K562 (cell line): ENCODE measurements at places on chromosomes 16 and 17. TPM values are rescaled to one million over a fixed set of nuclear protein-coding genes. Genes with fewer than 3 reads are reported as not detected.

The GLG1 gene
- 32.9 and 36.0 TPM in 2 replicates for total RNA-seq

GRCh38 chr17:21089933-21090901 lies 36.5 kb upstream of the DHRS7B start:
- no peaks in the 10 kb centered on the region for H3K27me3 ChIP-seq
- no peak overlapping the region for H3K27ac ChIP-seq
- H3K4me3 ChIP-seq, result no peak overlapping the region

The GJC1 gene
- total RNA-seq, result 0.33 and 0.58 TPM in 2 replicates

DNA sequence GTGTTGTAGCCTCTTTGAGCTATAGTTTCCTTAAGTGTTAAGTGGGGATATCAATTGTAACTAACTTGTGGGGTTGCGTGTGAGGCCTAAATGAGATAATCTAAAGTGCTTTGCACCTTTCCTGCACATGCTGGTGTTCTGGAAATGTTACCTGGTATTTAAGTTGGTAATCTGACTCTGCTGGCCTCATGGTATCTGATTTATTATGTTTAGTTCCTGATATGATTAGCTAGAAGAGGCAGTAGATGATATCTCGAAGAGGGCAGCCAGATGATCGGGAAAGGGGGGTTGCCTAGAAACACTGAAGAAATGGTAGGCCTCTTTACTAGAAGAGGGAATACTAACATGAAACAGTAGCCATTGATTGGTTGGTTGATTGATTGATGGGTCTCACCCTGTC lies 65.4 kb upstream of the CLEC18A start:
- no peaks in the 10 kb centered on the region for H3K4me1 ChIP-seq
- no peaks in the 10 kb centered on the region for H3K27me3 ChIP-seq
- H3K27ac ChIP-seq, result no peak overlapping the region
- H3K4me3 ChIP-seq, result no peak overlapping the region

DNA sequence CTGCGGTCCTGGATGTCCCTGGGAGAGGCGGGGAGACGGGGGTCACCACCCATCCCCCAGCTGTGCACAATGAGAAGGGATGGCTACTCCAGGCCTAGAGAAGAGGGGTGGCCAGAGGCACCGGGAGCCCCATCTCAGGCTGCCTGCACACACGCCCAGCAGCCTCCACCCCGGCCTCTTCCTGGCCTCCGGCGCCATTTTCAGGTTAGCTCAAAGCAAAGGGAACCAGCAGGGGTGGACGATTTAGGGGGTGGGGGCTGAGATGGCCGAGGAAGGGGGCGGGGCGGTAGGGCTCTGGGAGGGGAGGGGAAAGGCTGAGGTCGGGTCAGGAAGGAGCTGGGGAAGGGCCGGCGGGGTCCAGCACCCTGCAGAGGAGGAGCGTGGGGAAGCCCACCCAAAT lies 42.8 kb downstream of the SRCIN1 start:
- no peak overlapping the region for H3K27ac ChIP-seq
- peaks cover 18% of the 10 kb centered on the region for H3K4me1 ChIP-seq
- peaks cover 19% of the 10 kb centered on the region; the same call in 2 of the 3 replicates for H3K27me3 ChIP-seq
- H3K36me3 ChIP-seq, result no peaks in the 10 kb centered on the region

The MT1E gene
- 0.47 and 0.74 TPM in 2 replicates for total RNA-seq

DNA sequence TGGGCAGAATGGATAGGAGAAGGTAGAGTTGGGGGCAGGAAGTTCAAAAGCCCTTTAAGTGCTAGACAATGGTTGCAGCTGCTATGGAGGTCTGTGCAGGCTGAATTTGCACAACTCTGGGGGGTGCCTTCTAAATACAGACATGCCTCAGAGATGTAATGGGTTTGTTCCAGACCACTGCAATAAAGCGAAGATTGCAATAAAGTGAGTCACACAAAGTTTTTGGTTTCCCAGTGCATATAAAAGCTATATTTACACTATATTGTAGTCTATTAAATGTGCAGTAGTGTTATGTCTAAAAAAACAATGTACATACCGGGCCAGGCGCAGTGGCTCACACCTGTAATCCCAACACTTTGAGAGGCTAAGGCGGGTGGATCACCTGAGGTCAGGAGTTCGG lies 60.5 kb upstream of the MYOCD start:
- no peaks in the 10 kb centered on the region for H3K36me3 ChIP-seq
- H3K4me3 ChIP-seq, result no peak overlapping the region
- H3K27ac ChIP-seq, result no peak overlapping the region
- no peaks in the 10 kb centered on the region for H3K4me1 ChIP-seq

DNA sequence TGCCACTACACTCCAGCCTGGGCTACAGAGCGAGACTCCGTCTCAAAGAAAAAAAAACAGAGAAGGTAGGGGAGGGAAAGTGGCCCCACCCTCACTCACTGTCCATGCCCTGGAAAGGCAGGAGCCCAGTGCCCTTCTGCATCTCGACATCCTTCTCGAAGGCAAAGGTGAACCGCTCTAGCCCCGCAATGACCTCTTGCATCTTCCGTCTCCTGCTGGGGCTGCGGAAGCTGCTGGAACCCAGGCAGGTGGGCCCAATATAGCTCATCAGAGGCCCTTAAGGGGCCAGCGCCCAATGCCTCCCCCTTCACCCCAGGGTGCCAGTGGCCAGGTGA lies at the start of gene CPSF4L:
CPSF4L (minus strand) TSS at position 264 of the 335 bp plus-strand sequence; CDS start at position 202, 62 bp downstream.
- no peaks in the 10 kb centered on the region; the same call in 2 of the 3 replicates for H3K27me3 ChIP-seq
- H3K36me3 ChIP-seq, result no peaks in the 10 kb centered on the region
- peaks cover 8% of the 10 kb centered on the region for H3K4me1 ChIP-seq
- H3K4me3 ChIP-seq, result no peak within 1 kb of the TSS

The TEKT3 gene
- not detected in 2 replicates for total RNA-seq

The C16orf89 gene
- total RNA-seq, result not detected in 2 replicates

DNA sequence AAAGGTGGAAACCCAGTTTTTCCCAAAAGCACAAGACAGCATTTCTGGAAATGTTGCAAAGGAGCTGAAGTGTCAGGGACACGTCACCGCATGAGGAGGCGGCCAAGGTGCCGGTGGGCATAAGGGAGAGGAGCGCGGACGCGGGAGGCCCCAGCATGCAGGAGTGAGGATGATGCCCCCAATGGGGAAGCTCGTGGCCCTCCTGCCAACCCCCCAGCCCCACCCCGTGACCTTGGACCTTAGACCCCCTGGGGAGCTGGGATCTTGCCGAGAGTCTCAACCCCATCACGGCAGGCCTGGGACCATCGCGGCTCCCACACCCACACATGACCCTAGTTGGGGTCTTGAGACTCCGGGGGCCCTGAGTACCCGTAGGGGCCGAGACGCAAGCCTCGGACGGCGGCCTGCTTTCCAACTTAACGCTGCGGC lies 119.4 kb upstream of the METRNL start:
- H3K27ac ChIP-seq, result no peak overlapping the region
- H3K4me3 ChIP-seq, result no peak overlapping the region

GRCh38 chr16:54630284-54630967 lies 300.2 kb upstream of the IRX5 start:
- no peaks in the 10 kb centered on the region for H3K36me3 ChIP-seq
- no peaks in the 10 kb centered on the region for H3K27me3 ChIP-seq
- no peak for DNase-seq
- H3K27ac ChIP-seq, result no peak overlapping the region

The ARHGAP44 gene
- 0.16 and 0.22 TPM in 2 replicates for total RNA-seq
